ENCODE measurements at places on chromosomes 11 and 22.

DNA sequence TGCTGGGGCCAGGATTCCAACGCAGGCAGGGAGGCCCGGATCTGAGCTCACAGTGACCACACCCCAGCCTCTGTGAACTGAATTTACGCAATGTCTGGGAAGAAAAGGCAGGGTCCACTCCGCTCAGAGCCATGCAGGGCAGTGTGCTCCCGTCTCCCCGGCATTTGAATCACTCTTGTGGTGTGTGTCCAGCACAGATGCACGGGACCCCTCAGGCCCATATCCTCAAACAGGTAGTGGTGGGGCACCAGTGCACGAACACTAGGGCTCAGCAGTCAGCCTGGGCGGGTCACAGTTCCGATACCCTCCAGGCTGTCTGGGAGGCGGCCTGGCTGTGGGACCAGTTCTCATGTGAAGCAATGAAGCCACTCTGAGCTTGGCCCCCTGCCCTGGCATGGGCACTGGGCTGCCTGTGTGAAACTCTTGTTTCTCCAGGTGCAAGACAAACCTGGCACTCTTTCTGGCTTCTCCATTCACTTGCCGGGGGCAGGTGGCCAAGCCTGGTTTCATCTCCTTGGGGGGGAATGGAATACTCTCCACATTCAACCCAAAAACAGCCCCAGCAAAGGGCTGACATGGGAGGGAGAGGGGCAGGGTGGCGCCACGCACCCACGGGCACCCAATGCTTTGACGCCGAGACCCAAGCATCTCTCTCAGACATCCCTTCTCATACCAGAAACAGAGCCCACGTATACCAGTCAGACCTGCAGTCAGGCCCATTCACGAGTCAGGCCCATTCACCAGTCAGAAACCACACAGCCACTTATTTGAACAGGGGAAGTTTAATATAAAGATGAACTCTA lies 14.3 kb downstream of the DHCR7 start:
- no peak for DNase-seq

GRCh38 chr22:46574438-46574992 lies 37.1 kb upstream of the CELSR1 start:
- no peak for DNase-seq

- DNase-seq = no peak
These were observed 309.3 kb downstream of the SOX6 start for GRCh38 chr11:16047073-16047472.

DNA sequence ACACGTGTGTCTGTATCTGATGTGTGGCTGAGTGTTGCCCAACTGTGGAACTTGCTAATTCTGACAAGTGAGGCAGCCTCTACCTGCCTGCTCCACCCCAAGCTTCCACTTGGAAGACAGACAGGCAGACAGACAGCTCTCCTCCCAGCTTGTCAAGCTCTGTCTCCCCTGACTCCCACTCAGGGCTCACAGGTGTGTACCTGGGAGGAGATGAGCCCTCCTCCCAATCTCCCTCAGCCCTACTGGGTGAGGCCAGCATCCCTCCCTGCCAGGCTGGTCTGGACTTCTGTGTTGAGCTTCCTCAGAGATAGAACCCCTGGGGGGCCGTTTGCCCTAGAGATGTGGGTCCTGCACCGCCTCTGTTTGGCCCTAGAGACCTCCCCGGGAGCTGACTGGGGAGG lies 1.0 kb upstream of the CHRM1 start:
- no peak for DNase-seq

GRCh38 chr11:8192896-8193209 lies 24.0 kb upstream of the RIC3 start:
- no peak for DNase-seq

- DNase-seq = no peak
These were observed 137.0 kb upstream of the ANO3 start for GRCh38 chr11:26194881-26195280.

DNA sequence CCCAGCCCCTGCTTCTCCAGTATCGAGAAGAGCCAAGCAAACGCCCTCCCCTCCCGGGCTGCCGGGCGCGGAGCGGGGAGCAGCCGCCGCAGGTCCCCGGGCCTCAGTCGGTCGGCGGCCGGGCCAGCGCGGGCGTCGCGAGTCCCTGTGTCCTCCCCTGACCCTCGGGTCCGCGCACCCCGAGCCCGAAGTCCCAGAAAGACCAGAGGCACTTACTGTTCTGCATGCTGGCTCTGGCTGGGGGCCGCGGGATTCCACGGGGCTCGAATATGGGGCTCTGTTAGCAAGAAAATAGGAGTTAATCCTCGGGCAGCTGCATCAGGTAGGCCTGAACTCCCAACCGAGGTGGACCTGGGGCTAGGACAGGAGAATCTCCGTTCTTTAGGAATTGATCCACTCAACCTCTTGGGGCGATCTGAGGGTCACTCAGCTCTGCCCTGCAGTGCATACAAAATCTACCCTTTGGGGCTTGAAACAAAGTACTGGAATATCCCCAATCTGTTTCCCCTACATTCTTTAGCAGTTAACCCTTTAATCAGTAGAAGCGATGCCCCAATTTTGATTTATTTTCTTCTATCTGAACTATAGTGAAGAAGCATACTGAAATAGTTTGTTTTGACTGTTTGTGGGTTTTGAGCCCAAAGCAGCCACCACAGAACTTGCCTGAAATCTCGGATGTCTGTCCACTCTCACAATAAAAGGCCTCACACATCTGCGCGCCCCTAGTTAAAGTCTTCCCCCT lies 4.8 kb downstream of the PAX6 start:
- no peak for DNase-seq

- no peak for DNase-seq
These were observed 23.8 kb downstream of the MICAL2 start for GRCh38 chr11:12134236-12134585.

DNA sequence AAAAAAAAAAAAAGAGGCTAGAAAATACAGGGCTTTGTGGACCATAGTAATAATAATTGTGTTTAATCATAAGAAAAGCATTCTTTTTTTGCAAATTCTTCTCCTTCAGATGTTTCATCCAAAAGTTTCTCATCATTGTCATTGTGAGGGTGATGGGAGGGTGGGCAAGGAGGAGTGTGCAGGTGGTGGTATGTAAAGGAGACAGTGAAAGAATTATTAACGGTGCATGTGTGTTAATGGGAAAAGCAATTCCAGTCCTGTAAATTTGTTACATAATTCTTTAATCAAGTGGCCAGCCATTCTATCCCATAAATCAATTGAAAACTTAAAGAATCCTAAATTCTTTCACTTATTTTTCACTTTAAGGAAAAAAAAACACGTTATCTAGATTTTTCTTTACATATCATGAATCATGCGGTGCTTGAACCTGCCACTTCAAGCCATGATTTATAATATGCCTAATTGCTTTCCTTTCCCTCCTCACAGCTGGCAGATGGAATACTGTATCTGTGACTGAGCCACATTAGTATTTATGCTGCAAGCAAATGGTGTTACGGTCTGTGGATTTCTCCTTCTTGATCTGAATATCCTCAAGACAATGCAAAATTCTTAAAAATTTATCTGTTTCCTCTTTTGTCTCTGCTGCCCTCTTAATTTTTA lies 318.5 kb downstream of the JRKL start:
- no peak for DNase-seq

DNA sequence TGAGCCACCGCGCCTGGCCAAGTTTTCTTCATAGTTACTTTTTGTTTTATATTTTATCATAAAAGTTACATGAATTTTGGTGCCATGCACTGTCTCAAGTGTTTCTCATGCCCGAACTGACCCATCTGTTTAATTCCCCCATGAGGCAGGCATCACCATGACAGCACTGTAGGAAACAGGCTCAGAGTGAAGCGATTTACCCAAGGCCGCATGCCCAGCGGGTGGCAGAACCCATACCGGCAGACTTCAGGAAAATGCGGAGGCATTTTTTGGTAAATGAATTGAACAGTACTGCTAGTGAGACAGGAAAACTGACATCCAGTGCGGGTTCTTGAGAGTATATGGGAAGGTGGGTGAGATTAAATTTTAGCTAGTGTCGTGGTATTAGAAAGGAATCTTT lies 19.0 kb downstream of the CECR2 start:
- DNase-seq = no peak

DNA sequence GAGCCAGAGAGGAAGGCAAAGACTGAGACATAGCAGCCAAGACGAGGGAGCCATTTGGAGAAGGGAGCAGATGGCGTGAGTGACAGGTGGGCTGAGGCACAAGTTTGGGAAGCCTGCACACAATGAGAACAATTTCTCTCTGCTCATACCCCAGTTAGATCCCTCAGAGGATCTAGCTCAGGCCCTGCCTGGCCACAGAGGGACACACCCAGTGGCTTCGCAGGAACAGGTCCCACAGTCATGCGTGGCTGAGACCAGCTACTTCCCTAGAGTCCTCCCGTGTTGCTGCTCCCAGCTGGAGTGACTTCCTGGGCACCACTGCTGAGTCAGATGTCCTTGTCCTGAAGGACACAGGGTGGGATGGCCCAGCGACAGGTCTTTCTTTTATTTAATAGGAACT lies 33.4 kb upstream of the LYVE1 start:
- DNase-seq = no peak

GRCh38 chr11:116692318-116693101 lies 80.3 kb downstream of the BUD13 start:
- DNase-seq = no peak

DNA sequence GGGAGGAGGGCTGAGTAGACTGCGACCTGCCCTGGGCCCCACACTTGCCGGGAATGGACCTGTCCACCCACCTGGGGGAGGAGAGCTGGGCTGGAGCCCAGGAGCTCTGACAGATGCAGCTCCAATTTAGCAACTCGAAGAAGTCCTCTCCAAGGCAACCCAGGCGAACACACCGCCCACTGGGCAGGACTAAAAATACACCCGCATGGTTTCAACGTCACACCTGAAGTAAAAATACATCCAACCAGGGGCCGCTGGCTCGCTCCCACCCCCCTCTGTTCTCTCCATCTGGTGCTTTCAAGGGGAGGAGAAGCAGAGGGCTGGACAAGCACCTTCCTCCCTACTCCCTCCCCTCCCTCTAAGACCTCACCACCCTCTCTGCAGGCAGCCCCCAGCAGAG lies 119.9 kb downstream of the FEZ1 start:
- DNase-seq = no peak

DNA sequence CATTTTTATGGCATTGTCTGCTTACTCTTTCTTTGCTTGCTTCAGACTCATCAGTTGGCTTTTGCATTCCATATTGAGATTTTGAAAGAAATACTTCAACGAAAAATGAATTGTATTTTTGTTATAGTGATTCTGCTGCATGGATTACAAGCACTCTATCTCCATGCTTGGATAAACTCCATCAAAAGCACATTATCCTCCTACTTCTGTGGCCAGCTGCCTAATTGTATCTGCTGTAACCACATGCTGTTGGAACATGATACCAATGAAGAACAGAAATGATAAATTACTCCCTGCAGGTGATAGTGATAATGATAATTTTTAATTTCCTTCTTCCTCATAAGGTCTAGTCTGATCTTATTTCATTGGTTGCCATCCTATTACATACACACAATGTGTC lies 100.8 kb downstream of the PRMT3 start:
- no peak for DNase-seq

DNA sequence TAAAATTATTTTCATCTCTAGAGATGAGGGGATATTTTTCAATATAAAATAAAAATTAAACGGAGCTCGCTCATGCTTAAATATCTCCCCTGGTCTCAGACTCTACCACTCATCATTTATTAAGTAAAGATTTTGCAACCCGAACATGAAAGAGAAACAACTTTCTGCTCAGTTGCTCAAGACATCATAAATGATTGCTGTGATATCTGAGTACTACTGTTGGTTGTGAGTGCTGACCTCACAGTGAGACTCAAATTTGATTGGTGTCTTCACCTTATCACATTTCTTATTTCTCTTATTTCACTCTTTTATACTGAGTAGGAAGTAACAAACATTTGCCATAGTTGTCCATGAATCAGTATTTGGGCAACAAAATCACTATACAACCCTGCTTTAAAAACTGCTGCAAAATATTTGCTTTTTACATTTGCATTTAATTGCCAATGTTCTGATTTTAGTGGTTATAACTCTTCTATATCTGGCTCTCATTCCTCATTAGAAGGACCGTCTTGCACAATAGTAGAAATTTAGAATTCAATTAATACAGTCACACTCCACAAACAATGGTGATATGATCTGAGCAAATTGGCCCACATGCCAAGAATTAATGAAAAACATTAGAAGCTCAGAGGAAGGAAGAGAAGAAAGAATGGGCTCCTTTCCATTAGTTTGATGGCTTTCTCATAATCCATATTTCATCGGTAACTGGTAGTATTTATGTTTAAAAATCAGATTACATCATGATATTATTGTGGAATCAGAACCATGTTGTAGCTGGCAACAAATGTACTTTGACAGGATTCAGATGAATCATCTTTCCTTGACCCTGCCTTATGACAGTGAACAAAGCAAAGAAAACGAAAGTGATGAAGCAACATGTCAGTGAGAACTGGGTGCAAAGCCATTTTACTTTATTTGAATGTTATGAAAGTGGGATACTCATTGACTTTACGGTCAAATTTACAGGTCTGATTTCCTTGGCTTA lies 973.6 kb upstream of the TENM4 start:
- DNase-seq = no peak

GRCh38 chr11:129791515-129791914 lies 24.1 kb upstream of the TMEM45B start:
- no peak for DNase-seq

- no peak for DNase-seq
These were observed 35.0 kb upstream of the CACNG2 start for GRCh38 chr22:36738416-36739020.

DNA sequence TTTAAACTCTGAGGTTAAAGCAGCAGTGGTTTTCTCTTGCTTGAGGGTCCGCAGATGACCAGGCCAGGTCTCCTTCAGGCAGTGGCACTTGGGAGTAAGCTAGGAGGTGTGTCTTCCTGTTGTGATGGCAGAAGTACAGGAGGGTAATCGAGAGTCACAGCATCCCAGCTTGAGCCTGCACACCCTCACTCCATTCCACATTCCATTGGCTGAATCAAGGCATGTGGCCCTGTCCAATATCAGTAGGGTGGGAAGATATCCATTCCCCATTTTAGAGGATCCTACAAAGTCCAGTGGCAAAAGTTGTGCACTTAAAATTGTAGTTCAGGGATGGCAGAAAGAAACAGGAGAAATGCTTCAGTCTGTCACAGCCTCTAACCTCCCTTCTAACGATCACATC lies 23.3 kb downstream of the OSBP2 start:
- no peak for DNase-seq

GRCh38 chr11:81219661-81220060 lies 1514.0 kb downstream of the FAM181B start:
- no peak for DNase-seq

DNA sequence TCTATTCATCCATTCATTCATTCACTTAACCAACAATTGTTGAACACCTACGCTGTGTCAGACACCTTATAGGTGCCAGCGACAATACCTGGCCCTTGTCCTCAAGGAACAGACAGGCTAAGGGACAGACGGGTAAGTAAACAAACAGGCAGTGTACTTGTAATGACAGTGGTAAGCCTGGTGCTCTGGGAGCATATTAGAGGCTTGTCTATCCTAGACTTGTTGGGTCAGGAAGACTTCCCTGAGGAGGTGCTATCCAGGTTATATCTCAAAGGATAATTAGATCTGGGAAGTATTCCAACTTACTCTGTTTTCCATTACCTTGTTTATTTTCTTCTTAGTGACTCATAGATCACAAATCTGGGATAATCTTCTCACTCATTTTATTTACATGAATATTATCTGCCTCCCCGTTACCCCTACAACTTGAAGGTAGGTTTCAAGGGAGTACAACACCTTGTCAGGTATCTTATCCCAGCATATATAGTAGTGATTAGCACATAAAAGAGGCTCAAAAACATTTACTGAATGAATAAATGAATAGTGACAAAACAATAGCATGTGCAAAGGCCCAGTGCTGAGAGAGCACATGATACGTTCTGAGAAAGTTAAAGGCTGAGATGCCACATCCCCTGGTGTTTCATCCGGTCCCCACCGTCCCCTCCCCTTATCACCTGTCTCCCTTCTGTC lies 75.3 kb upstream of the NCAM1 start:
- no peak for DNase-seq

GRCh38 chr22:29871684-29872083 lies 11.3 kb upstream of the MTMR3 start:
- DNase-seq = no peak
